Effector CD4-positive, alpha-beta T cell (primary cell): ENCODE measurements at places on chromosomes 11 and 22.
A peak's percentile ranks its signal among the peaks of the same experiment; 100 is the strongest.

- DNase-seq, result no peak
Measured at GRCh38 chr22:23533328-23533762, 46.7 kb downstream of the IGLL1 start.

DNA sequence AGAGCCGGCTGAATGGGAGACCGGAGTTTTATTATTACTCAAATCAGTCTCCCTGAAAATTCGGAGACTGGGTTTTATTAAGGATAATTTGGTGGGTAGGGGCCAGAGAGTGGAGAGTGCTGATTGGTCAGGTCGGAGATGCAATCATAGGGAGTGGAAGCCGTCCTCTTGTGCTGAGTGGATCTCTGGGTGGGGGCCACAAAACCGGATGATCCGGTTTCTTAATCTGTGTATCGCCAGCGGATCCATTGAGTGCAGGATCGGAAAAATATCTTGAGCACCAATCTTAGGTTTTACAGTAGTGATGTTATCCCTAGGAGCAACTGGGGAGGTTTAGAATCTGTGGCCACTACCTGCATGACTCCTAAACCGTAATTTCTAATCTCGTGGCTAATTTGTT lies 886 bp upstream of the NIPSNAP1 start:
- DNase-seq, result no peak

GRCh38 chr11:116276051-116277044 lies 496.4 kb downstream of the BUD13 start:
- peak; percentile 48 for DNase-seq

- DNase-seq, result no peak
Measured at GRCh38 chr11:870127-870413, 27.4 kb downstream of the TSPAN4 start.

GRCh38 chr11:65574109-65574810 lies 1.6 kb upstream of the EHBP1L1 start:
- peak; percentile 79 for DNase-seq

DNA sequence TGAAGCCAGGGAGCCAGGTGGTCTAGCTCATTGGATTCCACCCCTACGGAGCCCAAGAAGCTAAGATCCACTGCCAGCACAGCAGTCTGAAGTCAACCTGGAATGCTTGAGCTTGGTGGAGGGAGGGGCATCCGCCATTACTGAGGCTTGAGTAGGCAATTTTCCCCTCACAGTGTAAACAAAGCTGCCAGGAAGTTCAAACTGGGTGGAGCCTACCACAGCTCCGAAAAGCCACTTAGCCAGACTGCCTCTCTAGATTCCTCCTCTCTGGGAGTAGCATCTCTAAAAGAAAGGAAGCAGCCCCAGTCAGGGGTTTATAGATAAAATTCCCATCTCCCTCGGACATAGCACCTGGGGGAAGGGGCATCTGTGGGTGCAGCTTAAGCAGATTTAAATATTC lies 620.3 kb downstream of the NELL1 start:
- no peak for DNase-seq

DNA sequence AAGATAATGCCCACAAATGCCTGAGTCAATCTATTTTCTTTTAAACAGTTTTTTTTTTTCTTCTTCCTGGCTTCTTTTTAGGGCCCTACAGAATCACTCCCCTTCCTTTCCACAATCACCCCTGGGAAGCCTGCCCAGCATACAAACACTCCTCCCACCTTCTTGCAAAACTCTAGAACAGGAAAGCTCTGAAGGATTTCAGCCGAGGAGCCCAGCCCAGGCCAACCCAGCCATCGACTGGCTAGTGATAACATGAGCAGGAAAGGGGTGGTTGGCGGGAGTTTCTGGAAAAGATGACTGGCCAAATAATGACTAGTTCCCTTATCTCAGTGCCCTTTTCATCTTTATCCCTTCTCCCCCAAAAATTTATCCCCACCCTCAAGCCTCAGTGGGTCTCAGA lies 68.2 kb downstream of the USP35 start:
- no peak for DNase-seq

DNA sequence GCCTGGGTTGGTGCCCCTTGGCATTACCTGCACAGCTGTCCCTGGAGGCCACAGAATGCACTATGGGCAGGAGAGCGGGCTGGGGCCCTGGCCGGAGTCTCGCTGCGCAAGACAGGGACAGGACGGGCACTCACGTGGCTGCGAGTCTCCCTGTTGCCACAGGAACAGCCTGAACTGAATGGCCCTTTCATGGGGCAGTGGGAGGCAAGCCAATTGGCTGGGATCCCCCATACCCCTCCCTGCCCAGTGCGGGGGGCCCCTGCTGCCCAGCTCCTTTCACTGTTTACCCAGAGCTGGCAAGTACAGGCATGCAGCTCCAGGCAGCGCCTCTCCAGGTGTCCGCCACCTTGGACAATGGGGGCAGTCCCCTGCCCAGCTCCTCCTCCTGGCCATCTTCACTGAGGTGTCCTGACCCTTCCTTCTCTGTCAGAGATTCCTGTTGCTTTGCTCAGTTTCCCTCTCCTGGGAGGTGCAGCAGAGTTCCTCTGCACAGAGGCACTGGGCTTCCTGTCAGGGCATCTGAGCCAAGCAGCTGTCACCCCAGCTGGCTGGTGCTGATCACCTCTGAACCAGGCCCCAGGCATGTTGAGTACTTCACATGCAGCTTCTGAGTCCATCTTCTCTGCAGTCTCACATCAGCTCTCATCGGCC lies 5.2 kb downstream of the USP2 start:
- DNase-seq, result no peak

DNA sequence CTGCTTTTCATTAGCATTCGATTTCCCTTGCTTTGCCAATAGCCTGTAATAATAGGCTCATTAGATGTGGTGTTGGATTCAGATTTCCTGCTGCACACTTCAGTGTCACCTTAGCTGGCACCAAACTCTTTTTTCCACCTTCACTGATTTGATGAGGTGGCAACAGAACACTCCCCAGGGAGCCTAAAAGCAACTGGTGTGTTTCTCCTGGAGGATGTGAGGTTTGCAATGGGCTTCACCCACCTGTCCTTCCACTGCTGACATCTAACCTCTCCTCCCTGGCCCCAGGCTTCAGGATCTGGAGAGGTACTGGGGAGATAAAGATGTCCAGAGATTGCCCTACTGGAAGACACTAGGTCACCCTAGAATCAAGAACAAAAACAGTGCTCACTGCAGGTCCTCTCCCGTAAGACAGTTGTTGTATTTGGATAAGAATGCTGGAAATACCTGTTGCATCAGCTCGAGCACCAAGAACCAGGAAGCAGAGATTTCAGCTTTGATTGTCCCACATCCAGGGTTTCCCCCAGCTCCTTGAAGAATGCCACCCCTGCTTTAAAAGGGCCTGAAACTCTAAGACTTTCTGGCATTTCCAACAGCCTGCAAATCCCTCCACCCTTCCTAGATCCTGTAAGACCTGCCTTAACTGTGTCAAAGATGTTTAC lies 96.9 kb downstream of the SLC1A2 start:
- no peak for DNase-seq

DNA sequence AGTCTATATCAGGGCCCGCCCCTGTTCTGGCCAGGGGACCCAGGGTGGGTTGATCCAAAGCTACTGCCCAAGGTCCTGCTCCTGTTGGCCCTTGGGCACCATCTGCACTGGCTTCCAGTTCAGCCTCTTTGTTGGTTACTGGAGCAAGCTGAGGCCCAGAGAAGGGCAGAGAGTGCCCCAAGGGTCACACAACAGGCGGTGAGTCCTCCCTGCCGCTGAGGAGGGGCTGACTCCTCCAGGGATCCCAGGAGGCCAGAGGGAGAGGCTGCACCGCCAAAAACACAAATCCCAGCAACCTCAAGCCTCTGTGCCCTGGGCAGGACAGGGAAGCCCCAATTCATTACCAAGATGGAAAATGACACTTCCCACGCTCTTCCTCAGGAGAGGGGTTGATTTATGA lies 61.3 kb downstream of the MACROD1 start:
- no peak for DNase-seq

DNA sequence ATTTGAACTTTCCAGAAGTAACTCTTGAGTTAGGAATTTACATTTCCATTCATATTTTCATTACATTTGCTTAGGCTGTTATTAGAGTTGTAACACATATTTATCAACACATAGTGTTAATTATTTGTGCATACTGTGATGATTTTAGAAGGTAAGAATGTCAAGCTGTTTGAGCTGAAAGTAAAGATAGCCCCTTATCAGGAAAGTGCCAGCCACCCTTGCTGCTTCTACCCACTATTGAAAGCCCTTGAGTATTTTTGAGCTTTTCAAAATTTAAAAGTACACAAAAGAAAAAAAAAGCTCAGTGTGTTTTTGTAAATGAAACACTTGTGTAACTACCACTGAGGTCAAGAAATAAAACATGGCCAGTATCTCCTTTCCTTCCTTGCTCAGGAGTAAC lies 8.0 kb downstream of the APLP2 start:
- DNase-seq, result no peak

DNA sequence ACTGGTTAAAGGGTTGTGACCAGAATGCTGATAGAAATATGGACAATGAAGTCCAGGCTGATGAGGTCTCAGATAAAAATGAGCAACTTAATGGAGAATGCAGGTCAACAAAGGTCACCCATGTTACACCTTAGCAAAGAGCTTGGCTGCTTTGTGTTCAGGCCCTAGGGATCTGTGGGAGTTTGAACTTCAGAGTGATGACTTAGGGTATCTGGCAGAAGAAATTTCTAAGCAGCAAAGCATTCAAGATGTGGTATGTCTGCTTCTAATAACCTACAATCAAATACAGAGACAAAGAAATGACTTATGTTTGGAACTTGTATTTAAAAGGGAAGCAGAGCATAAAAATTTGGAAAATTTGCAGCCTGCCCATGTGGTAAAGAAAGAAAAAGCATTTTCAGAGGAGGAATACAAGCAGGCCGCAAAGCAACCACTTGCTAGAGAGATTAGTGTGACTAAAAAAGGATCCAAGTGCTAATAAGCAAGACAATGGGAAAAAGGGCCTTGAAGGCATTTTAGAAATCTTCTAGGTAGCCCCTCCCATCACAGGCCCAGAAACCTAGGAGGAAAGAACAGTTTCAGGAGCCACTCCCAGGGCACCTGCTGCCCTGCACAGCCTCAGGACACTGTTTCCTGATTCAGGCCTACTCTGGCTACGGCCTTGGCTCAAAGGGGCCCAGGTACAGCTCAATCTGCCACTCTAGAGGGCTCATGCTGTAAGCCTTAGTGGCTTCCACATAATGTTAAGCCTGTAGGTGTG lies 41.3 kb downstream of the TNKS1BP1 start:
- DNase-seq, result no peak

- DNase-seq, result no peak
Measured at GRCh38 chr22:49887702-49888101, 30.5 kb downstream of the ALG12 start.
